DMS79 treated with DMSO at 0.1 percent for 48 hours (cell line): ENCODE measurements at places on chromosomes 11 and 22.

- no peak for DNase-seq
Measured at GRCh38 chr22:23079814-23080521, 9.6 kb downstream of the GNAZ start.

GRCh38 chr22:34427841-34428240 lies 507.6 kb upstream of the LARGE1 start:
- DNase-seq: no peak

- no peak for DNase-seq
Measured at GRCh38 chr11:99260696-99261095, 239.9 kb downstream of the CNTN5 start.

GRCh38 chr11:126992804-126993111 lies 7.8 kb downstream of the KIRREL3 start:
- no peak for DNase-seq

GRCh38 chr11:73099512-73100266 lies 42.4 kb downstream of the FCHSD2 start:
- DNase-seq: no peak

DNA sequence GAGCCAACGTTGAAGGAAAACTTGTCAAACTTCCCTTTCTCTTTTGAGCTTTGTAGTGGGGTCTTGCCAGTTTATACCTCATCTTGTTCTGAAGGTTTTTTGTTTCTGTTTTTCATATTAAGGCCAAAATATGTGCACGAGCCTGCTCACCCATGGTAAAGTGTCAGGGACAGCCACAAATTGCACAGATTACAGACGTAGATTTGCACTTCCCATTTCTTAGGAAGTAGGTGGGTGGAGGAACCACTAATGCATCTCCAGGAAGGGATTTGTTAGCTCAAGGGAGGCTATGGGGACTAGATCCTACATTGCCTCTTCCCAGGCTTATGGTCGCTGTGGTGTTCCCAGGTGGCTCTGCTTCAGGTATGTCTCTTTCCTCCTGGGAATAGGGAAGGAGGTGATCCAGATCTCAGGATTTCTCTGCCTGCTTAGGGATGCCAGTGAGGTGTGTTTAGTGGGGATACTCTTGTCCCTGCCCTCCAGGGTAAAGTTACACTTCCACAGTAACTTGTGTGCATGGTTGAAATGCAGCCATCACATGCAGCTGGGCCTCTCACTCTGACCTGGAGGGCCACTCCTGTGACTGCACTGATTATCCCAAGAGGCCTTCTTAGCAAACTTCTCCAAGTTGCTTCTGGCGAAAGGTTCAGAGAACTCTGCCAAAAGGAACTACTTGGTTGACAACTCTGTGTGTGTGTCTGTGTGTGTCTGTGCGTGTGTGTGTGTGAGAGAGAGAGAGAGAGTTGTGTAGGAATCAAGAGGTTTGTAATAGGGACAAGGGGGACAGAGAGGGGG lies 9.8 kb downstream of the PPFIBP2 start:
- no peak for DNase-seq
